Fibroblast of the aortic adventitia (primary cell): ENCODE measurements at places on chromosomes 16 and 17.

- peak; percentile 22 for DNase-seq
Observed at GRCh38 chr17:58083491-58084316, 485 bp downstream of the DYNLL2 start.

DNA sequence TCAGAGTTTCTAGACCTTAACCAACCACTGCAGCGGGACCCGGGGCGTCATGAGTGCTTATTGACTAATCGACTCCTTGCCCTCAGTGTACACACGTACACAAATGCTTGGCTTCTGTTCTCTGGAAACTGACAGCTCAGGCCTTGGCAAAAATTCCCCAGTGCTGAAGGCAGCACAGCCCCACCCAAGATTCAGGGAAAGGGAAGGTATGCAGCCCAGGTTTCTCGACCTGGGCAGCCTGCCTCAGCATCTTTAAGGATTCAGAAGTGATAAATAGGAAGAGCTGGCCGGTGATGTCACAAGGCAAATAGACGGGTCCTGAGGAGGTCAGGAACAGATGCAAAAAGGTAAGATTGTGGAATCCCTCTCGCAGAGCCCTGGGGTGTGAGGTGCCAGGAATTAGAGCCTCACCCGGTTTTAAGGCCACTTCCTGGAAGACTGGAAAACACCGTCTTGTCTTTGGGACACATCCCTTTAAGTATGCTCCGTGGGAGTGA, 9.0 kb upstream of the CDH3 start:
- no peak for DNase-seq

- no peak for DNase-seq
Observed at GRCh38 chr16:54201200-54201599, 85.4 kb downstream of the IRX3 start.

GRCh38 chr17:47806913-47807255, 14.7 kb downstream of the OSBPL7 start:
- DNase-seq: no peak
